Daoy (cell line): ENCODE measurements at places on chromosomes 2 and 18. TPM values are rescaled to one million over a fixed set of nuclear protein-coding genes. Genes with fewer than 3 reads are reported as not detected.

- DNase-seq, result no peak
These were observed 26.5 kb upstream of the L3MBTL4 start for GRCh38 chr18:6441200-6441599.

CYP26B1 gene
- total RNA-seq, result 1.9 and 3.7 TPM in 2 replicates

LRATD1 gene
- total RNA-seq, result not detected in 2 replicates

DTNB gene
- 5.0 and 5.3 TPM in 2 replicates for total RNA-seq

DNA sequence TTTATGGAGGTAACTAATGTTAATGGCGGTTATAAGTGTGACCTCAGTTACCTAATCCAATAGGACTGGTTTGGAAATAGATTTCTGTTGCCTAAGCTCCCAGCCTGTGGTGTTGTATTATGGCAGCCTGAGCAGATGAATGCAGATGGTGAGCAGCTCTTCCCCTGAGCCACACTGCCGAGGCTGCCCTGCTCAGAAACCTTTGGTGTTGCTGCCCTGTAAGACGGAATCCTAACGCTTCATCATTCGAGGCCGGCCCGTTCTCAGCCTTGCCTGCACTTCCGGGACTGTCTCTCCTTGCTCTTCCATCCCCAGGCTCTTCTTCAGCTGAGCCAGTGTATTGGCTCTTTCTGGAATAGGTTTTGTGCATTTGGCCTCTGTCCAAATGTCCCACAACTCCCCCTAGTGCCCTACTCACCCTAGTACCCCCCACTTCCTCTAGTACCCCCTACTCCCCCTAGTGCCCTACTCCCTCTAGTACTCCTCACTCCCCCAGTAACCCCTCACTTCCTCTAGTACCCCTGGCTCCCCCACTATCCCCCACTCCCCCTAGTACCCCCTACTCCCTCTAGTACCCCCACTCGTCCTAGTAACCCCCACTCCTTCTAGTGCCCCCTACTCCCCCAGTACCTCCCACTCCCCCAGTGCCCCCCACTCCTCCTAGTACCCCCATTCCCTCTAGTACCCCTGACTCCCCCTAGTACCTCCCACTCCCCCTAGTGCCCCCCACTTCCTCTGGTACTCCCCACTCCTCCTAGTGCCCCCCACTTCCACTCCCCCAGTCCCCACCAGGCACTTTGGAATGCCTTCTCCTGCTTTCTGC is 106.0 kb upstream of the TAF1B start:
- no peak for DNase-seq

CCDC121 gene
- 0.74 and 1.5 TPM in 2 replicates for total RNA-seq

GRCh38 chr2:10204326-10205161 is 82.0 kb downstream of the RRM2 start:
- DNase-seq, result no peak
